HFFc6 (cell line): ENCODE measurements at places on chromosomes 5 and 9. TPM values are rescaled to one million over a fixed set of nuclear protein-coding genes. Genes with fewer than 3 reads are reported as not detected.
A peak's percentile ranks its signal among the peaks of the same experiment; 100 is the strongest.

- DNase-seq: no peak
- H3K27ac ChIP-seq: no peak overlapping the region
- peaks cover 24% of the 10 kb centered on the region for H3K27me3 ChIP-seq
- H3K36me3 ChIP-seq: no peaks in the 10 kb centered on the region
- H3K4me1 ChIP-seq: peaks cover 11% of the 10 kb centered on the region
Observed at GRCh38 chr5:146082798-146083197, 22.6 kb downstream of the PLAC8L1 start.

FUT7 gene
- total RNA-seq: not detected in 3 replicates

ARHGEF37 gene
- 0.81 to 1.1 TPM (median 1.00 TPM) in 3 replicates for total RNA-seq

DNA sequence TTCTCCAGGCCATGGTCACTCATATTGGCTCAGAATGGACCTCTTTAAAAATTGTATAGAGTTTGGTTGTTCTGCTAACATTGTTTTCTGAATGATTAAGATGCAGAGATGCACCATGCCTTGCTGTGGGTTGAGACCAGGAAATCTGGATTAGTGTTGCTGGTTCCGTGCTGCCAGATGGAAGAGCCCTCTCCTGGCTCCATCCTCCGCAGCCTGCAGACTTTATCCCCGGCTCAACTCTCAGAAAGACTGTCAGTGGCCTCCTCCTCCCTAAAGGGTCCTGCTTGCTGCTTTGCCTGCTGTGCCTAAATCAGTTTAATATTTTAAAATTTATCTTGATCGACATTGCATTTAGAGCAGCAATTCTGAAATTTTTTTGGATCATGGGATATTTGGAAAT lies 196.7 kb downstream of the TENT4A start:
- no peak overlapping the region for H3K4me3 ChIP-seq
- no peaks in the 10 kb centered on the region for H3K4me1 ChIP-seq
- H3K27me3 ChIP-seq: no peaks in the 10 kb centered on the region; the same call in none of the 2 replicates
- H3K36me3 ChIP-seq: no peaks in the 10 kb centered on the region; the same call in 1 of the 2 replicates
- no peak overlapping the region for H3K27ac ChIP-seq

DNA sequence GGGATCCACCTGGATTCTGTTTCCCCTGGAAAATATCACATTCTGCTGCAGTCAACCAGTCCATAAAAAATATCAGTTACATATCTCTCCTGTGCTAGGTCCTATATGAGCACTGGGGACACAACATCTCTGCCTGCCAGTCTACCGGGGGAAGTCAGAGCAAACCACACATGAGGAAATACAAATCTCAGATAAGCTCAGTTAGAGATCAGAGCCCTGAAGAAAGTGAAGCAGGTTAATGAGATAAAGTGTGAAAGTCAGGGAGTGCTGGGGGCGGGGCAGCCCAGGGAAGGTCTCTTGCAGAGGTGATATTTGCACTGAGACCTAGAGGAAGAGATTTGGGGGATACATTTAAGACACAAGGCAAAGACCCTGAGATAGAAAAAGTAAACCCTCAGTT lies 67.8 kb upstream of the SLC1A1 start:
- H3K4me3 ChIP-seq: no peak overlapping the region
- no peak for DNase-seq
- no peak overlapping the region for H3K27ac ChIP-seq
- H3K27me3 ChIP-seq: peaks cover 16% of the 10 kb centered on the region
- H3K36me3 ChIP-seq: no peaks in the 10 kb centered on the region
- peaks cover 8% of the 10 kb centered on the region; the same call in 1 of the 2 replicates for H3K4me1 ChIP-seq

DNA sequence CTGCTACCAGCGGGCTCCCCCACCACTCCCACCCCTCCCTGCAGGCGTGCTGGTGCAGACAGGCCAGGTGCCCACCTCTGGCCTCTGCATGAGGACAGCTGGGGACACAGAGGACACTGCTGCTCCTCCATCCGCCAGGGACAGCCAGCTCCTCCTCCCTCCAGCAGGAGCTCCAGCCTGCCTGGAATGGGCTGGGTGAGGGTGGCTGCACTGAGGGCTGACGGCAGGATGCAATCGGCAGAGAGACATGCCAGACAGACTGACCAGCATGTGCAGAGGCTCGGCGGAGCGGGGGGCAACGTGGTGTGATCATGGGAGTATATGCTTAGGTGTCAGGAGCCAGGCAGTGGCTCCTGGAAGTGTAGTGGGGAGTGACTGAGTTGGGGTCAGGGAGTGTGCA lies 68.4 kb downstream of the RASGEF1C start:
- no peaks in the 10 kb centered on the region for H3K4me1 ChIP-seq
- H3K36me3 ChIP-seq: no peaks in the 10 kb centered on the region
- no peak for DNase-seq
- no peak overlapping the region for H3K4me3 ChIP-seq

DNA sequence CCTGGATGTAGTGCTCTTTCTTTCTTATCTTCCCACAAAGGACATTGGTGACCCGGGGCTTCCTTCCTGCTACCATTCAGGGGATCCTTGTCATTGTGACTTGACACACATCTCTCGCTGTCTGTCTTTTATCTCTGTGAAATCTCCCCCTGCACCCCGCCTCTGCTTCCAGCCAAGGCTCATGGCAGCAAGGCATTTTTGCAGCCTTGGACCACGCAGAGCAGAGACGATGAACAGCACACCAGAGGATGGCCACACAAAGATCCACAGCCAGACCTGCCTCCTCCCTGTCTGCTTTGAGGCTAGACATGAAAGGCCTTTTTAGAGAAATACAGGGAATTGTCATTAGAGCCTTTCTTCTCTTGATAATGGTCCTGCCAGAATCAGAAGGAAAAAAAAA lies 549.1 kb downstream of the CDK5RAP2 start:
- no peaks in the 10 kb centered on the region for H3K27me3 ChIP-seq
- DNase-seq: no peak
- H3K4me3 ChIP-seq: no peak overlapping the region
- no peaks in the 10 kb centered on the region for H3K36me3 ChIP-seq

DNA sequence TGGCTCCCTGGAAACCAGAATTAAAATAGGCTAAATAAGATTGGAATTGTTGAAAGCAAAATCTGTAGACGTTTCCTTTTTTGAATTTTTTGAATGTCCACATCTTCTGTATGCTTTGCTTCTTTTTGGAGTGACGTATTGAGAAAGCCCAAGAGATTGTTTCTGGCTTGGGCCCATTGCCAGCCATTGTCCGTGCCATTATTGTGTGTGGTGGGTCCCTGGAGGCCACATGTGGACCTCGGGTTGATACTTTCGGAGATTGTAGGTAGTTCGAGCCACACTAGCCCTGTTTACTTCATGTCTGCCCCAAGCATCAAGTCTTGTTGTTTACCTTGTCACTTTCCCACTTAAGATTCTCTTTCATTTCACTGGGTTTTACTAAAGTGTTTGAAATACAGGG lies 106.0 kb downstream of the PALM2AKAP2 start:
- DNase-seq: no peak
- H3K36me3 ChIP-seq: peaks cover 13% of the 10 kb centered on the region
- peaks cover 32% of the 10 kb centered on the region for H3K4me1 ChIP-seq
- no peaks in the 10 kb centered on the region; the same call in 1 of the 2 replicates for H3K27me3 ChIP-seq
- H3K4me3 ChIP-seq: no peak overlapping the region

GRCh38 chr9:89153232-89154017 lies 25.2 kb downstream of the SHC3 start:
- peak overlapping the region; percentile 72 for H3K4me3 ChIP-seq
- H3K36me3 ChIP-seq: no peaks in the 10 kb centered on the region
- no peaks in the 10 kb centered on the region for H3K27me3 ChIP-seq
- peak; percentile 85 for DNase-seq
- peaks cover 49% of the 10 kb centered on the region for H3K4me1 ChIP-seq

SLC34A1 gene
- total RNA-seq: not detected in 3 replicates

- no peak for DNase-seq
- H3K36me3 ChIP-seq: no peaks in the 10 kb centered on the region
- peaks cover 7% of the 10 kb centered on the region; the same call in 1 of the 2 replicates for H3K4me1 ChIP-seq
- H3K4me3 ChIP-seq: no peak overlapping the region
- H3K27ac ChIP-seq: no peak overlapping the region
Observed at GRCh38 chr5:32059761-32060530, 114.2 kb downstream of the GOLPH3 start.

DNA sequence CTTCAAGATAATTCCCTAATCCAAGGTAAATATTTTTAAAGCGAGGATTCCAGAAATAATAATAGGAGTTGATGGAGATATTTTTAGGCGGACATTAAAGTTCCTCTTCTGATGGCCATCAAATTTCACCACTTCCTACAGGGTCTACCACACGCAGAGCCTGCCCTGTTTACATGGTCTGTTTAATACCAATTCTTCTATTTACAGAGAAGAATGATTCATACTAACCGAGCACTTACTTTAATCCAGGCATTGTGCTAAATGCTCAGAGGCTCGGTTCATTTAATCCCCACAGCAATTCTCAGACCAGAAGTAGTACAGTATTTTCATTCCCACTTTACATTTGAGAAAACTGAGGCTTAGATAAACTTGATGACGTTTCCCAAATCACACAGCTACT lies 3.0 kb upstream of the ITGA1 start:
- H3K4me1 ChIP-seq: peaks cover 51% of the 10 kb centered on the region
- H3K27ac ChIP-seq: no peak overlapping the region
- peaks cover 7% of the 10 kb centered on the region; the same call in 1 of the 2 replicates for H3K36me3 ChIP-seq
- no peak overlapping the region for H3K4me3 ChIP-seq

GRCh38 chr9:131441441-131441840 lies 47.6 kb downstream of the PRRC2B start:
- H3K27me3 ChIP-seq: no peaks in the 10 kb centered on the region; the same call in 1 of the 2 replicates
- H3K4me1 ChIP-seq: no peaks in the 10 kb centered on the region; the same call in 1 of the 2 replicates
- H3K27ac ChIP-seq: no peak overlapping the region
- no peak for DNase-seq
- H3K4me3 ChIP-seq: no peak overlapping the region

PDE8B gene
- total RNA-seq: not detected in 3 replicates

DNA sequence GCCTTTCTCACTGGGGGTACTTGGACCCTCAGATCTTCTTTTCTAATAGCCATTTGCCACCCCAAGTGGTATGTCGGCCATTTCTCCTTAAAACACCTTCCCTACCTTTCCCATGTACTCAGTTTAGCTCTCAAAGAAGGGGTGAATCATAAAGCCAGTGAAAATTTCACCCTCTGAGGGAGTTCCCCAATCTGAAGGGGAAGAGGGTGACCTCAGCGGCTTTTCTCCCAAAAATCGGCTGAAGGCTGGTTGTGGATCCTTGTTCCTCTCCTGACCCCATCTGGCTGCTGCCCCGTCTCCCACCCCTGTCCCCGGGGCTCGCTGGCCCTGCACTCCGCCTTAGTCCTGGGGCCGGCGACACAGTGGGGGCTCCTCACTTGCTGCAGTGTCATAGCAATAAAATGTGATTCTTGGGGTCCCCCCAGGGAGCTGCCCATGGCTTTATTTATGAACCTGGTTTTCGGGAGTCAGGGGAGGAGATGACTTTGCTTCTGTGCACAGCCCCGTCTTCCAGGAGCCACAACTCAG lies 17.3 kb upstream of the LTC4S start:
- H3K36me3 ChIP-seq: peaks cover 14% of the 10 kb centered on the region; the same call in 1 of the 2 replicates
- no peak overlapping the region for H3K27ac ChIP-seq
- DNase-seq: no peak
- no peaks in the 10 kb centered on the region for H3K4me1 ChIP-seq
- H3K4me3 ChIP-seq: no peak overlapping the region
- H3K27me3 ChIP-seq: peaks cover 10% of the 10 kb centered on the region

FBP2 gene
- total RNA-seq: not detected in 3 replicates

GRCh38 chr5:180305481-180305880 lies 13.6 kb upstream of the MAPK9 start:
- H3K27ac ChIP-seq: no peak overlapping the region
- no peaks in the 10 kb centered on the region for H3K4me1 ChIP-seq
- no peak for DNase-seq
- H3K4me3 ChIP-seq: no peak overlapping the region
- H3K36me3 ChIP-seq: no peaks in the 10 kb centered on the region

FAM193B gene
- total RNA-seq: 18.3 to 24.2 TPM (median 21.9 TPM) in 3 replicates

GALNT12 gene
- total RNA-seq: 0.14 TPM in 1 of 2 replicates, not detected in the other

- H3K36me3 ChIP-seq: no peaks in the 10 kb centered on the region
- DNase-seq: peak; percentile 98
- H3K4me3 ChIP-seq: peak overlapping the region; percentile 80
- peaks cover 7% of the 10 kb centered on the region for H3K27me3 ChIP-seq
- peak overlapping the region; percentile 96 for H3K27ac ChIP-seq
Observed at GRCh38 chr5:95861221-95861863, 38.8 kb upstream of the GLRX start.

DNA sequence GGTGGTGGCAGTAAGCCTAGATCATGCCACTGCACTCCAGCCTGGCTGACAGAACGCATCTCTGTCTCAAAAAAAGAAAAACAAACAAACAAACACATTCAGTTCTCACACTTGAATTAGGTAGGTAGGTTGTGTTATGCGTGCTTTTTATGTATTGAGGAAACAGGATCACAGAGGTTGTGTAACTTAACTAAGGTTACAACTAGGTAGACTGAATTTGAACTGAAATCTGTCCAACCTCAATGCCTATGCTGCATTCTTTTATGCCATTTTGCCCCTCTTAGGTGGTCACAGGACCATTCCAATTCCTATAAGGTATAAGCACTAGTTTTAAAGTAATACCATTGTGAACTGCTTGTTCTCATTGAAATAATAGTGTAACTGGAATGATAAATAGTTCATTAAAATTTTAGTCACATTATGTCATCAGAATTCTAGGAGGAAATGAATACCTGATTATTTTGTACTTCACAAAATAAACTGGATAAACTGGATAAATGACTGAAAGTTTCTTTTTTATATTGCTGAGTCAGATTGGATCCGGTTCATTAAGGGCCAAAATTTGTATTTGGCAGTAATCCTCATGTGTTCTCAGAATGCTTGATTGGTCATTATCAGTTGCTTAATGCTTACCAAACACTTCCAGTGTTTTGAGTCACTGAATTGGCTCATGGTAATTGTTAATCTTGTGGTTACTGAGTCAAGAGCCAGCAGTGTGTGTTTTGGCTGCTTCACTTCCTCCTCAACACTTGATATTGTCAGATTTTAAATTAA lies 7.1 kb downstream of the UBAP1 start:
- no peaks in the 10 kb centered on the region for H3K27me3 ChIP-seq
- peak; percentile 87 for DNase-seq
- H3K4me1 ChIP-seq: peaks cover 43% of the 10 kb centered on the region

DNA sequence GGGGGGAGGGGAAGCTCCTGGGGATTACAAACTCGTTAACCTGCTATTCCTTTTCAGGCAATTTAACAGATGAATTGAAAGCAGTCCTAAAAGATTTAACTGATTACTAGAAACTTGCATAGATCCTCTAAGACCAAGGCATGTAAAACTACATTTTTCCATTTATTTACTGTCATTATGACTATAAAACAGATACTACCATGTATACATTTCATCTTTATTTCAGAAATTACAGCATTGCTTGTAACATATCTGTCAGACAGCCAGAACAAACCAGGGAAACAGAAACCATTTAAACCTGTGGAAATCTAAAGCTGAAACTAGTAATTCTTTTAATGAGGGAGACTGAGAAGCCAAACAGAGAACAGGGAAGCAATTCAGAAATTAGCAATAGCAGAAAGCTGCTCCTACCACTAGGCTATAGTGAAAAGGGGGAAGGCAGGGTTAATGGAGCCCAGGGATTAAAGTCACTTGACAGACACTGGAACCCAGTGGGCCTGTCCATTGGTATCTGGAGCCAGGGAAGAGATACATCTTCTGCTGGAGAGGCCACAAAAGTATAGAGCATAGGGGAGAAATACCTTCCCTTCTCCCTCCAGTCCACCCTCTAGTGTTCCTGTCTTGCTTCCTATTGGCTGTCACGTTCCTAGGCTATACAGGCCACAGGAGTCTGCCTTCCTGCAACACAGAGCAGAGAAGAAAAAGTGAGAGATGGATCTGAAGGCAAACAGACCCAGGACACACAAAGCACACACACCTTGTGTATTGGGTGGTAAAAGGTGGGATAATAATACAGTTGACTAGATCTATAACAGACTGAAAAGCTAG lies 33.8 kb downstream of the PDCD1LG2 start:
- H3K27ac ChIP-seq: no peak overlapping the region
- H3K4me1 ChIP-seq: peaks cover 14% of the 10 kb centered on the region
- no peaks in the 10 kb centered on the region; the same call in 1 of the 2 replicates for H3K27me3 ChIP-seq
- H3K36me3 ChIP-seq: peaks cover 41% of the 10 kb centered on the region
- no peak for DNase-seq
